ENCODE measurements at places on chromosomes 4 and X.

DNA sequence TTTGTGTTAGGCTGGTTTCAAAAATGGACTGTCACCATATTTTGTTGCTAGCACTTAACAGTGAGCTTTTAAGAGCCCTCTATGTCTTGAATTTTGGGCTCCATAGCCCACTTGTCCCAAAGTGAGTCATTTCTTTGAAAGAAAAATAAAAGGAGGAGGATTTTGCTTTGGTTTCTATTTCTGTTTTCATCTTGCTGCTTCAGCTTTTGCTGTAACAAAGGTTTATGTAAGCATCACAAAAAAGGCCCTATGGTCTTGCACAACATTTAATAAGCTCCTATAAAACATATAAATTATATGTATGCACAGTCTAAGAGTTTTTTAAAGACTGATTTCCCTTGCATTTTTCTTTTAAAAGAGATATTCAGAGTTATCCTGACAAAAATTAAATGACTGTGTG lies 105.2 kb downstream of the PHOX2B start:
- H3K27ac ChIP-seq: no peak overlapping the region
- no peaks in the 10 kb centered on the region for H3K27me3 ChIP-seq
- H3K4me3 ChIP-seq: no peak overlapping the region
- H3K36me3 ChIP-seq: no peaks in the 10 kb centered on the region
- no peaks in the 10 kb centered on the region for H3K4me1 ChIP-seq
- DNase-seq: no peak

GRCh38 chr4:155738548-155738947 lies 20.3 kb upstream of the GUCY1B1 start:
- no peaks in the 10 kb centered on the region for H3K4me1 ChIP-seq
- no peak overlapping the region for H3K4me3 ChIP-seq
- no peak overlapping the region for H3K27ac ChIP-seq
- H3K27me3 ChIP-seq: no peaks in the 10 kb centered on the region

DNA sequence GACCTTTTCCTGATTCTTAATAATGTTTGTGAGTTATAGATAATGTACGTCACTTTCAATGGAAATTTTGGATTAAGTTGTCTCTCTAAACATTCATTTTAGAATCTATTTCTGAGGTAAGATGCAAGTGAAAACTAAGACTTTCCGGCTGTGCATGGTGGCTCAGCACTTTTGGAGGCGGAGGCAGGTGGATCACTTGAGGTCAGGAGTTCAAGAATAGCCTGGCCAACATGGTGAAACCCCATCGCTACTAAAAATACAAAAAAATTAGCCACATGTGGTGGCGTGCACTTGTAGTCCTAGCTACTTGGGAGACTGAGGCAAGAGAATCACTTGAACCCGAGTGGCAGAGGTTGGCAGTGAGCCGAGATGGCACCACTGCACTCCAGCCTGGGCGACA lies 524.6 kb upstream of the SLIT2 start:
- no peaks in the 10 kb centered on the region for H3K4me1 ChIP-seq
- H3K27me3 ChIP-seq: no peaks in the 10 kb centered on the region
- DNase-seq: no peak
- H3K4me3 ChIP-seq: no peak overlapping the region
- H3K27ac ChIP-seq: no peak overlapping the region

- H3K27me3 ChIP-seq: no peaks in the 10 kb centered on the region
- H3K4me3 ChIP-seq: no peak overlapping the region
- no peak overlapping the region for H3K27ac ChIP-seq
- H3K36me3 ChIP-seq: no peaks in the 10 kb centered on the region
- peaks cover 4% of the 10 kb centered on the region for H3K4me1 ChIP-seq
These were observed 637 bp upstream of the SYN1 start for GRCh38 chrX:47620303-47620685.

GRCh38 chr4:99653916-99654315 lies 3.7 kb downstream of the C4orf54 start:
- no peaks in the 10 kb centered on the region for H3K36me3 ChIP-seq
- DNase-seq: no peak
- no peaks in the 10 kb centered on the region for H3K27me3 ChIP-seq
- H3K4me3 ChIP-seq: no peak overlapping the region

DNA sequence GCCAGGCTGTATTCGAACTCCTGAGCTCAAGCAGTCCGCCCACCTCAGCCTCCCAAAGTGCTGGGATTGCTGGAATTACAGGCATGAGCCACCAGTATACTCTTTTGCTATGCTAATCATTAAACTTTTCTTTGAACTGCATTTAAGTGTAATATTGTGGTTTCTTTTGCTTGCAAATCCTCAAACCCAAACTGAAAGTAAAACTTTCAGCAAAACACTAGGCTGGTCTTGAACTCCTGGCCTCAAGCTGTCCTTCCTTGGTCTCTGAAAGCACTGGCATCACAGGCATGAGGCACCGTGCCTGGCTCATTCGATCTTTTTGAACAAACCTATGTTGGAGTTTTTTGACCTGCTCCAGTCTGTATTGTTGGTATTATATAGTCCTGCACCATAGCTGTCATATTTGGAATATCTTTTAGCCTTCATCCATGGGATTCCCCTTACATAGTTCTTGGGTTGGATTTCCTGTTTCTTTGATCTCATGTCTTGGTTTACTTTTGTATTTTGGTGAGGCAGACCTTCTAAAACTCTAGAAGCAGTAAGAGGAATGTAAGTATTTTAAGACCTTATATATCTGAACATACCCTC lies 34.1 kb downstream of the MOB1B start:
- H3K4me1 ChIP-seq: no peaks in the 10 kb centered on the region
- H3K4me3 ChIP-seq: no peak overlapping the region
- no peaks in the 10 kb centered on the region for H3K36me3 ChIP-seq
- no peak overlapping the region for H3K27ac ChIP-seq

DNA sequence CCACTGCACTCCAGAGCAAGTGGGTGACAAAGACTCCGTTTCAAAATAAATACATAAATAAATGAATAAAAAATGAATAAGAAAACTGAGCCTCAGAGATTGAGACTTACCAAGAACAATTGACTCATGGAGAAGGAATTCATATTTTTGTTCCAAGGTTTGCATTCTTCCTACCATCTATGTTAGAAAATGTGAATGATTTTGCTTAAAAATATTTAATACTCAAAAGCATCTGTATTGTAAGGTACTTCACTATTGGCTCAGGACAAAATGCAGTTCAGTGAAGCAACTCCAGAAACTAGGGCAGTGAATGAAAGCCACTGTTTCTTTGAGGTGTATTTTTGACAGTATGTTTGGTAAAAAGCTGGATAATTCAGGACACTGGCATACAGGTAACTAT lies 54.1 kb downstream of the XAGE2 start:
- H3K27ac ChIP-seq: no peak overlapping the region
- no peaks in the 10 kb centered on the region for H3K27me3 ChIP-seq
- no peaks in the 10 kb centered on the region for H3K4me1 ChIP-seq

DNA sequence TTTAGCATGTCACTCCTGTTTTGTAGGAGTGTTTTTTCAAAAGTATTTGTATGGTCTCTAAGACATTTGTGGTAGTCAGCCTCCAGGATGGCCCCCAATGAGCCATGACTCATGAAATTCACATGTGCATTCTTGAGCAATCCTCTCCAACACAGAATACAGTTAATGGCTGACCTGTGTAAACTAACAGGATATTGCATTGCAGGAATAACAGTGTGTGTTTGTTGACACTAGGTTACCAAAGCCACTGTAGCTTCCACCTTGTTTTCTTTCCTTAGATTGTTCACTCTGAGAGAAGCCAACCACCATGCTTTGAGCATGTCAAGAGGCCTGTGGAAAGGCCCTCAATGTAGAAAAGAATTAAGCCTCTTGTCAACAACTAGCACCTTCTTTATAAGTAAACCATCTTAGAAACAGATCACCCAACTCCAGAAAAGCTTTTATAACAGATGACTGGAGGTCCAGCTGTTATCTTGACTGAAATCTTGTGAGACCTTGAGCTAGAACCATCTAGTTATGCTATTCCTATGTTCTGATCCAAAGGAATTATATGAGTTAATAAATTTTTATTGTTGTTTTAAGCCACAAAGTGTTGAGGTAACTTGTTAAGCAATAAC lies 28.5 kb downstream of the TBCK start:
- H3K4me1 ChIP-seq: no peaks in the 10 kb centered on the region
- no peak for DNase-seq
- H3K27me3 ChIP-seq: no peaks in the 10 kb centered on the region
- H3K36me3 ChIP-seq: no peaks in the 10 kb centered on the region
- H3K27ac ChIP-seq: no peak overlapping the region

DNA sequence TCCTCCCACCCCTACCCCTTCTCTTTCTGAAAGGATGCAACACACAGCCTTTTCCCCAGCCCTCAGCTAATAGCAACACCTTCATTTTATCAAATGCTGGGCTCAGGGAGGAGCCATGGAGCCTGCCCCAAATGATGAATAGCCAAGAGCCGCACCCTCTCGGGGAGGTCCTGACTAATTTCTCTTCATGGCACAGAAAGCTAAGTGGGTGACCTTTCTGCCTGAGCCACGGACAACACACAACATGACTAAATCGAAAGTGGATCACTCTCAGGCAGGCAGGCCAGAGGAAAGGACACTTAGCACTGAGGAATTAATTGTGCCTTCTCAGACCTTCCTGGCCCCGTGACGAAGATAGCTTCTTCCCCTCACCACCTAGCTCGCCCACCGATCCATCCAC lies 165.1 kb upstream of the RAI2 start:
- H3K27ac ChIP-seq: no peak overlapping the region
- no peaks in the 10 kb centered on the region for H3K4me1 ChIP-seq
- H3K27me3 ChIP-seq: no peaks in the 10 kb centered on the region
- H3K36me3 ChIP-seq: no peaks in the 10 kb centered on the region

DNA sequence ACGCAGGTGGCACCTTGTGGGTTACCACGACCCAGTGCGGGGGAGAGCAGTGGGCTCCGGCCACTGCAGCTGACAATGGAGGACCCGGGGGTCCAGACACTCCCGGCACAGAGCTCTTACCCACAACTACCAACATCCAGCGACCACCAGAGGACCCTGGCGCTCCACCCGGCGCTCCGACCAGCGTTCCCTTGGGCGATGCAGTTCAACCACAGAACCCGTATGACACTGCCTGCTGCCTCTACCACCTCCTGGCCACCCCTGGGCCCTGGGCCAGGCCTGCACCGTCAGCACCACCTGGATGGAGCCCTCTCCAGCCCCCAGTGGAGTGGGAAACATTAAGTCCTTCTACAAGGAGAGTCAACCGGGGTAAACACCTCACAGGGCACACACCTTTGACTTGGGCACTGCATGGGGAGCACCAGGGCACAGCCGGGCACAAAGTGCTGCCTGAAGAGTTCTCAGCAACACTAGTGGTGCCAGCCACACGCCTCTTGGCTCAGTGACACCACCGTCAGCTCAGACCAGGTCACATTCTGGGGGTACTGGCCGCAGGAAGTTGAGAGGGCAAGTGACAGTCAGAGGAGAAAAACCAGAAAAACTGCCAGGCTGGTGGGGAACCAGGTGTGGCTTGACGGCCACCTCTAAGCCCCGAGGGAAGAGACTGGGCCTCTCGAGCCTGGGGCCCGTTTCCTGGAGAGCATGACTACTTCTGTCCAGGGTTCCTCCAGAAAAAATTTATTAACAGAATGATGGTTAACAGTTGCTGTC lies 2.6 kb downstream of the CTBP1 start:
- no peaks in the 10 kb centered on the region for H3K36me3 ChIP-seq
- H3K27me3 ChIP-seq: no peaks in the 10 kb centered on the region
- DNase-seq: peak; percentile 86
- peaks cover 81% of the 10 kb centered on the region for H3K4me1 ChIP-seq
- H3K27ac ChIP-seq: peak overlapping the region; percentile 91
- peak overlapping the region; percentile 89 for H3K4me3 ChIP-seq

GRCh38 chrX:124348182-124348581 lies 1.8 kb downstream of the SH2D1A start:
- DNase-seq: no peak
- no peak overlapping the region for H3K27ac ChIP-seq
- no peaks in the 10 kb centered on the region for H3K4me1 ChIP-seq
- no peaks in the 10 kb centered on the region for H3K27me3 ChIP-seq
- no peak overlapping the region for H3K4me3 ChIP-seq

DNA sequence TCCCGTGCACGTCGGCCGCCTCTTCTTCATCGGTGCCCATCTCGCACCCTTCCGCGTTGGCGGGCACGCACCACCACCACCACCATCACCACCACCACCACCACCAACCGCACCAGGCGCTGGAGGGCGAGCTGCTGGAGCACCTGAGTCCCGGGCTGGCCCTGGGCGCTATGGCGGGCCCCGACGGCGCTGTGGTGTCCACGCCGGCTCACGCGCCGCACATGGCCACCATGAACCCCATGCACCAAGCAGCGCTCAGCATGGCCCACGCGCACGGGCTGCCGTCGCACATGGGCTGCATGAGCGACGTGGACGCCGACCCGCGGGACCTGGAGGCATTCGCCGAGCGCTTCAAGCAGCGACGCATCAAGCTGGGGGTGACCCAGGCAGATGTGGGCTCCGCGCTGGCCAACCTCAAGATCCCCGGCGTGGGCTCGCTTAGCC lies 1.4 kb downstream of the POU4F2 start:
- no peak overlapping the region for H3K27ac ChIP-seq
- H3K4me3 ChIP-seq: no peak overlapping the region
- peaks cover 8% of the 10 kb centered on the region for H3K27me3 ChIP-seq
- no peak for DNase-seq

- H3K27me3 ChIP-seq: no peaks in the 10 kb centered on the region
- H3K4me1 ChIP-seq: peaks cover 27% of the 10 kb centered on the region
- H3K4me3 ChIP-seq: no peak overlapping the region
- H3K27ac ChIP-seq: no peak overlapping the region
- H3K36me3 ChIP-seq: no peaks in the 10 kb centered on the region
- DNase-seq: no peak
These were observed 321.3 kb downstream of the PTTG2 start for GRCh38 chr4:38281371-38282071.

DNA sequence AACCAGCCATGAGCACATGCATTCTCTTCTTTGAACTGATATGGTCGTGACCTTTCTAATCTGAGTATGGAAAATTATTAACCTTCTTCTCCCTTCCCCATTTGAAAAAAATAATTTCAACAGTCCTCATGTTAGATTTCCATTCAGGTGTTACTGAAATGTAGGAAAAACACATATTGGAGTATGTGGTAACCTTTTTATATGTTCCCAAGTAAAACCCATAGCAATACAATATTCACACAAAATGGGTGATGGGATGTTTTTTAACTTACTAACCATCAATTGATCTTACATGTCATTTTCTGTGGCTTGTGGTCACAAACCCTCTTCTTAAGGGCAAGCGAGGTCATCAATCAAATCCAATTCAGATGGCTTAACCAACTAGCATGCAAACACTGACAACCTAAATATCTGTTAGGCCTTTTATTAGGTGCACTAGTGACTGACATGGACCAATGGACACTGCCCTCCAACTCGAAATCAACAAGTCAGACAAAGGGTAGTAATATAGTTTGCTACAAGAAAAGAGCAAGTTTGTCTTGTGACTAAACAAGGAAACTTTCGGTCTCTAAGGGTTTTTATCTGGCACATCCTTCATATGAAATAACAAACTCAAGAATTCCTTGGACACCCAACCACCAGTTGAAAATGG lies 74.3 kb downstream of the CAMK2D start:
- H3K27me3 ChIP-seq: no peaks in the 10 kb centered on the region
- no peak for DNase-seq
- H3K36me3 ChIP-seq: no peaks in the 10 kb centered on the region
- peaks cover 28% of the 10 kb centered on the region for H3K4me1 ChIP-seq

Data from vagina (tissue), 2 donors.